T-helper 2 cell (primary cell): ENCODE measurements at places on chromosomes 1 and 21.

DNA sequence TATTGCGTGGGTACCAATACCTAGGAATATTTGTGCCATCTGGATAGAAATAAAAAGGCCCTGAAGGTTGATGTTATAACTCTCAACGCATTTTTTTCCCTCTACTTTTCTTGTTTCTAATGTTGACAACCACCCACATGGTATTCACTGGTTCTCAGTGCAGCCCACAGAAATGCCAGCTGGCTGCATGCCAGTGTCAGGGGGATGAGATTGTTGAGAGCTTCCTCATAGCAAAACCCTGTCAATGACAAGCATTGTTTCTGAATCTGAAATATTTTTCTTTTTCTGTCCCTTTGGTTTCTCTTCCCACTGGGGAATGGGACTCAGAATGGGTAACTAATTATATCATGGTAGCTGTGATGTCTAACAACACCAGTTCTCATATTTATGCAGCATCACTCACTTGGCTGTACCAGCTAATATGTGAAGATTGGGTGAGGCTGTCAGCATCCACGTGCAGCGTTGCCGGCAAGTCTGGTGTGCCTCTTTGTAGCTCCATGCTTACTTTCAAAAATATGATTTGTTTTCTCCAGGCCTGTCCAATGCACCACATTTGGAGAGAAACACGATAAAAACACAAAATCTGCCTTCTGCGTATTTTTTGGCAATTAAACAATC, 284.6 kb downstream of the PTBP2 start:
- DNase-seq: no peak

GRCh38 chr1:153741986-153742385, 14.1 kb downstream of the INTS3 start:
- DNase-seq: no peak

DNA sequence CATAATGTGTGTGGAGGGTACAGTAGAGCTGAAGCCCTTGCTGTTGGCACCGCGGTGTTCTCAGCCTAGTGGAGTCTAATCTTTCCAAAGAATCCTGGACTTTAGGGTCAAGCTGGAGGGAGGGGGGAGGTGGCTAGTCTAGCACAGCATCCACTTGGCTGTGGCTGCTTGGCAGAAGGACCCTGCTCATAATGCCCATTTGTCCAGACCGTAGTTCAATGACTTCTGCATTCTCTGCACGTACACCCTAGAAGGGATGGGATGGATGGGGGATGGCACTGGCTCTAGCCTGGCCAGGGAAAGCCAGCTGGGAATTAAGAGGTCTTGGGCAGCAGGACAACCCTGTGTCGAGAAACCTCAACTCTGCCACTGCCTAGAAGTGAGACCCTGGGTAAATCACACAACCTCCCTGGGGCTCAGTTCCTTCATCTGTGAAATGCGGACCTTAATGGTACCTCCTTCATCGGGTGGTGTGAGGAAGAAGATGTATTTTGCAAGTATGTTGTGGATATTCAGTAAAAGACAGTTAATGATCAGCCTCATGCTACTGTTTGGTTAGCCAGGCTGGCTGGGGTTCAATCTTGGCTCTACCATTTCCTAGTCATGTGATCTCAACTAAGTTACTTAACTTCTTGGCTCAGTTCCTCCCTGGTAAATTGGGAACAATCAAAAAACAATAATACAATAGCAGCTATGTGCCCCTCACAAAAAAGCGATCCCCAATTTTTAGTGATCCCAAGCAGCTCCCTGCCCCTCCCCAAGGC, 27.2 kb upstream of the CLIC4 start:
- DNase-seq: no peak

DNA sequence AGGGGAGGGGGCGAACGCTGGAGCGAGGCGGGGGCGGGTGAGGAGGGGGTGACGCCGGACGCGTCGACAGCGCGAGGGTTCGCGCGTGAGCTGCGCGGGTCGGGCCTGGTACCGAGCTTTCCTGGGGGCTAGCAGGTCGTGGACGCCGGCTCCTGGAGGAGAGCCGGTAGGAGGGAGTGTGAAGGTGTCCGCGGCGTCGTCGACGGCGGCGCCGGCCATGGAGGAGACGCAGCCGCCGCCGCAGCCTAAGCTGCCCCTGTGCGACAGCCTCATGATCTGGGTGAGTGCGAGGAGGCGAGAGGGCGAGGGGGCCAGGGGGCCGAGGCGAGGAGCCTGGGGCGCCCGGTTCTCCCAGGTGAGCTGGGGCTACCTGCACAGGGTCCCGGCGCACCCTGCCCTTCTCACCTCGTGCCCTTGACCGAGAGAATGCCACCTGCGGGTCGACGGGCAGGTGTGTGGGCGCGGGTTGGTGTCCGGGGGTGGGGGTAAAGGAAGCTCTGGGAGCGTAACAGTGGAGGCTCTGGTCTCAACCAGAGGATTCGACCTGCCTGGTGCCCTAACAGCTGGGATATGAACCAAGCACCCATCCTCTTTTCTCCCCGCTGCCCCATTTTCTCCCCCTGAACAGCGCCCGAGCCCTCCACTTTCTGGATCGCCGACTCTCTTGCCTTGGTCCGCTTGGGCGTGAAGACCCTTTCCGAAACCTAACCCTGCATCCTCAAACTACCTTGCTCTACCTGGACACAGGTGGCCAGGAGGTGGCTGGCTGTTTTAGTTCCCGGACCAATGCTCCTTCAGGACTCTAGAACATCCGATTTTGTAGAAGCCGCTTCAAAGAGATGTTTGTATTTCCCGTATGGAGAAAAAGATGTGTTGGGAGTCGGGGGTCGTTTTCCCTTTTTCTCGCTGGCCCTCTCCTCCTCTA, at the start of gene HOOK1:
Gene HOOK1 (plus strand): TSS at position 49 of the 925 bp plus-strand sequence. CDS start 169 bp downstream, at position 218.
- DNase-seq: no peak

- DNase-seq: no peak
Observed at GRCh38 chr1:115594600-115594999, 47.2 kb upstream of the VANGL1 start.
